ENCODE measurements at places on chromosomes 1 and 21.

GRCh38 chr1:12615865-12616708, 1.9 kb downstream of the DHRS3 start:
- ATAC-seq = no peak

DNA sequence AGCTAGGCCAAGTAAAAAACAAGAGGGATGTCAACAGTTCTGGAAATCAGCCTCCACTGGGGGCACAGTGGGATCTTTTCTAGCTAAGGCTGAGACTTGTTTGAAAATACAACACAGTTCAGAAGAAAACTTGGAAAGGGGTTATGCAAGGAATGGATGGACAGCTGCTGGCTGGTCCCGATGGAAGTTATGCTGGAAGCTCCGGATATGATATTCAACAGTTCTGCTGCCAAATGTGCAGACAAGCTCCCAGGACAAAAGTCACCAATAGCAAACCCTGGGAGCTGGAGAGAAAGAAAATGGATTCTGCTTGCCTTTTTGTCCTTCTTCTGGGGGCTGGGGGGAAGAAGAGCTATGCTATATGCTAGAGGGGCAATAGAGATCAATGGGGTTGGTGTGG, 14.3 kb downstream of the LMX1A start:
- no peak for ATAC-seq

DNA sequence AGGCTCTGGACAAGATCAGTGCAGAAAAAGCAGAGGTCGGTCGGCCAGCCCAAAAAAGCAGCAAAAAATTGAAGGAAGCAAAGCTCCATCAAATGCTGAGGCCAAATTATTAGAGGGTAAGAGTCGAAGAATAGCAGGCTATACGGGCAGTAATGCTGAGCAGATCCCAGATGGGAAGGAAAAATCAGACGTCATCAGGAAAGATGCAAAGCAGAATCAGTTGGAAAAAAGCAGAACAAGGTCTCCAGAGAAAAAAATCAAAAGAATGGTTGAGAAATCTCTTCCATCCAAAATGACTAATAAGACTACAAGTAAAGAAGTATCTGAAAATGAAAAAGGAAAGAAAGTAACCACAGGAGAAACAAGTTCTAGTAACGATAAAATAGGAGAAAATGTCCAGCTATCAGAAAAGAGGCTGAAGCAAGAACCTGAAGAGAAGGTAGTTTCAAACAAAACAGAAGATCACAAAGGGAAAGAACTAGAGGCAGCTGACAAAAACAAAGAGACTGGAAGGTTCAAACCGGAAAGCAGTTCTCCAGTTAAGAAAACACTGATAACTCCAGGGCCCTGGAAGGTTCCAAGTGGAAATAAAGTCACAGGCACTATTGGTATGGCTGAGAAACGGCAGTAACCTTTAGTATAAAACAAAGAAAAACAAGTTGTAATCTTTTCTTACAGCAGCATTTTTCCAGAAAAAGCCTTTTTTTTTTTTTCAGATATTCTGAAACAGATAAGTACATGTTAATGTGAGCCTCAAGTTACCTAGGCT, 75.7 kb downstream of the PHTF1 start:
- no peak for ATAC-seq

DNA sequence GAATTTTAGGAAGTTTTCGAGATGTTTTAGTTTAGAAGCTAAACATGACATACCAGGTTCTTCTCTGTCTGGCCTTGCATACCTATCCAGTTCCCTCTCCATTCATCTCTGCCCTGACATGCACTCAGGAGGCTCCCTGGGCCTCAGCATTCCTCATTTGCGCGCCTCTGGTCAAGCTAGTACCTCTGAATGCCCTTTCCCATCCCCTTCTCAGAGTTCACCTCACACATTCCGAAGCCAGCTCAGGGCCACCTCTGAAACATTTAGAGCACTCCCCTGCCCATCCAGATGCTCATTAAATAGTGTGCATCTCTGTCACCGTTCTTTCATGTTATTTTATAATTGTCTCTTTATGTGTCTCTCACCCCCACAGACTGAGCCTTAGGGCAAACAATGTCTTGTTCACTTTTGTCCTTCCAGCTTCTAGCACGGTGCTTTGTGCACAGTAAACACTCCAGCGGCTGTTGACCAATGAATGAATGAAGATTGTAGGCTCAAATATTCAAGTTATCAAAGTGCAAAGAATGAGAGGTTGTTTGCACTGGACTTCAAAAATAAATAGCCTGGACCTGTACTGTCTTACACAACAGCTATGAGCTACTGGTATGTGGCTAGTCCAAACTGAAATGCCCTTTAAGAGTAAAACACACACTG, 1.2 kb upstream of the DHCR24 start:
- no peak for ATAC-seq

GRCh38 chr1:245489838-245490237, 335.1 kb downstream of the KIF26B start:
- ATAC-seq = no peak

GRCh38 chr1:55503663-55504305, 288.6 kb upstream of the USP24 start:
- no peak for ATAC-seq

DNA sequence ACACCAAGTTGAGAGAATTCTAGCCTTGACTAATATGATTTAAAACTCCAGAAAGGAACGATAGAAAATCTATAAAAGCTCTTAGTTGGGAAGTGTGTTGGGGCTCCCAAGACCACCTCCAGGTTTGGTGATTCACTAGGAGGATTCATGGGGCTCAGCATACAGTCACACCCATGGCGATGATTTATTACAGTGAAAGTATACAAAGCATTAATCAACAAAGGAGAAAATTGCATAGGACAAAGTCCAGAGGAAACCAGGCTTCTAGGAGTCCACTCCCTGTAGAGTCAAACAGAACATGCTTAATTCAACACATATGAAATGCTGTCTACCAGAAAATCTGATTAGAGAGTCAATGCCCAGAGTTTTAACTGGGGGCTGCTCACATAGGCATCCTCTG, 4.8 kb downstream of the CDCA8 start:
- ATAC-seq = no peak

- ATAC-seq = no peak
Observed at GRCh38 chr1:116110567-116111523, at the start of gene MAB21L3. Gene MAB21L3, plus strand, starts transcription at chr1:116111399. Its CDS starts 1,217 bp downstream, at chr1:116112616.

- ATAC-seq = no peak
Observed at GRCh38 chr1:43545695-43546387, 15.2 kb downstream of the PTPRF start.

GRCh38 chr21:19648391-19648790, 1244.8 kb upstream of the TMPRSS15 start:
- ATAC-seq = no peak

- ATAC-seq = no peak
Observed at GRCh38 chr1:84107955-84108354, 36.1 kb upstream of the PRKACB start.

- ATAC-seq = no peak
Observed at GRCh38 chr1:48906164-48906563, 129.5 kb upstream of the BEND5 start.

GRCh38 chr1:6859415-6860343, 74.4 kb downstream of the CAMTA1 start:
- ATAC-seq = no peak

DNA sequence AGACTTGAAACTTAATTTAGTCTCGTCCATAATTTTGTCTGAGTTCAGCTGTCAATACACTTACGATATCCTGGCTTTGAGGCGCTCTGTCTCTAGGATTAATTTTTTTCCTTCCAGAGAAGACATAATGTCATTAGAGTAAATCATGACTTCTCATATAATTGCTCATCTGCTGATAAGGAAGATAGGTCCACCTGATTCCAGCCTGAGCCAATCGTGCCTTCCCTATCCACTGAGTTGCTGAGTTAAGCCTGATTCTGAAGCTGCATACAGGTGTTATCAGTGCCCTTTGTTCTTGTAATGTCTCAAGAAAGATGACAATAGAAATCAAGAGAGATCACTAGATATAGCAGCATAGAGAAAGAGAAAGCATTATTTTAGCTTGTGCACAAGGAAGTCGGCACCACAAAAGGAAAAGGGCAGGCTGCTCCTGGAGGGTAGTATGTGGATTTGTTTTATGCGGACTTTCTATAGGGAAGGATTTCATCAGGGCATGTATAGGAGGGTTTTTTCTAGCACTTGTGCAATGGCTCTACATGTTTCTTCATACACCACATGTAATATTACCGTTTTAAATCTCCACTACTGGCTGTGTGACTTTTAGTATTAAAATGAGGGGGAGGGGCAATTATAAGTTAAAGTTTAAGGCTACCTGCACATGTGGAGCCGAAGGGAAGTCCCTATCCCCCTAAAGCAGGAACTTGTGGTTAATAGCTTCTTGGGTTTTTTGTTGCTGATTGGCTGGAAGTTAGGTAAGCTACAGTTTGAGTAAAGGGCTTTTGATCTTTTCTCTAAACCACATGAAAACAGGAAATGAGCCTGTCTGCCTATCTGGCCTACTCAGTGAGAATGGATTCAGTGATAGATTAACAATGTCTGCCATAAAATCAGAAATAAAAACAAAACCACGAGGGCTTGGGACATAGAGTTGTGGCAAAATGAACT, 133.4 kb downstream of the PLPPR5 start:
- peak; percentile 90 for ATAC-seq

DNA sequence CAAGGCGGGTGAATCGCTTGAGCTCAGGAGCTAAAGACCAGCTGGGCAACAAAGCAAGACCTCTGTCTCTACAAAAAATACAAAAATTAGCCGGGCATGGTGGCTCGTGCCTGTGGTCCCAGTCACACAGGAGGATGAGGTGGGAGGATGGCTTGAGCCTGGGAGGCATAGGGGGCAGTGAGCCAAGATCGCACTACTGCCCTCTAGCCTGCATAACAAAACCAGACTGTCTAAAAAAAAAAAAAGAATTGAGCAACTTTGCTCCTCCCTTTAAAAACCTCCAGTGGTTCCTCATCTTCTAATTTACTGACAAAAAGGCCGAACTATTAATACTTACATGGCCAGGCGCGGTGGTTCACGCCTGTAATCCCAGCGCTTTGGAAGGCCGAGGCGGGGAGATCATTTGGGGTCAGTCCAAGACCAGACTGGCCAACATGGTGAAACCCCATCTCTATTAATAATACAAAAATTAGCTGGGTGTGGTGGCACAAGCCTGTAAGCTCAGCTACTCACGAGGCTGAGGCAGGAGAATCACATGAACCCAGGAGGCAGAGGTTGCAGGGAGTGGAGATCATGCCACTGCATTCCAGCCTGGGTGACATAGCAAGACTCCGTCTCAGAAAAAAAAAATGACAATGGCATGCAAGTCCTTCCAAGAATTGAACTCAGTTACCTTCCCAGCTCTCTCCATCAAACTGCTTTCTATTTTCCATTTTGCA, 4.4 kb downstream of the ACBD3 start:
- no peak for ATAC-seq

GRCh38 chr1:192877283-192877886, 68.5 kb downstream of the RGS2 start:
- ATAC-seq = no peak
